T-cell (primary cell): ENCODE measurements at places on chromosomes 11 and 22.

GRCh38 chr22:21941921-21942320 is 10.7 kb downstream of the PPM1F start:
- DNase-seq = no peak

GRCh38 chr11:114050258-114050927 is 9.1 kb upstream of the ZBTB16 start:
- no peak for DNase-seq

DNA sequence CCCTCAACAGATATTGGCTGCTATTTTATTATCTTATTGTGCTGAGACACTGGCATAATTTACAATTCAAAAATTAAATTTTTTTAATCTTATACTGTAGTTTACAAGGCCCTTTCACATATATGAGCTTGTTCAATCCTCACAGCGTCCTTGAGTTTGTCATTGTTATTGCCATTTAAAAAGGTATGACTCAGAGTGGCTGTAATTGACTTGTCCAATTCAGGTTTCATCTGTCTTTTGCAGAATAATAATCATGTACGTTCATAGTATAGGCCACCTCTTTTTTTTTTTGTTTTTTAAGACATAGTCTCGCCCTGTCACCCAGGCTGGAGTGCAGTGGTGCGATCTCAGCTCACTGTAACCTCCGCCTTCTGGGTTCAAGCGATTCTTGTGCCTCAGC is 11.5 kb downstream of the PTPRJ start:
- DNase-seq = no peak

DNA sequence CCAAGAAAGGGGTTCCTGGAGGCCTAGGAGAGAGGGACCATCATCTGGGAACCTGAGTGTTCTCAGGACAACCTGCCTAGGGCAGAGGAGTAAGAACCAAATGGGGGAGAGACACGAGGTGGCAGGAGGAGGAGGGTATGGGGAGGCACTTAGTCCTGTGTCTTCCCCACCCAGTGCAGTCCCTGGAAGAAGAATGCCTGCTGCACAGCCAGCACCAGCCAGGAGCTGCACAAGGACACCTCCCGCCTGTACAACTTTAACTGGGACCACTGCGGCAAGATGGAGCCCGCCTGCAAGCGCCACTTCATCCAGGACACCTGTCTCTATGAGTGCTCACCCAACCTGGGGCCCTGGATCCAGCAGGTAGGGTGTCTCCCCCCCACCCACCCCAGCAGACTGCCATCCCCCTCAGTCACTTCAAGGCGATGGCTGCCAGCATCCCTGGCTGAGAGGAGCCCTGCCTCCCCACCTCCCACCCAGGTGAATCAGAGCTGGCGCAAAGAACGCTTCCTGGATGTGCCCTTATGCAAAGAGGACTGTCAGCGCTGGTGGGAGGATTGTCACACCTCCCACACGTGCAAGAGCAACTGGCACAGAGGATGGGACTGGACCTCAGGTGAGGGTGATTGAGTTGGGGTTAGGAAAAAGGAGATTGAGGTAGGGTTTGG is 3.7 kb upstream of the INPPL1 start:
- no peak for DNase-seq

DNA sequence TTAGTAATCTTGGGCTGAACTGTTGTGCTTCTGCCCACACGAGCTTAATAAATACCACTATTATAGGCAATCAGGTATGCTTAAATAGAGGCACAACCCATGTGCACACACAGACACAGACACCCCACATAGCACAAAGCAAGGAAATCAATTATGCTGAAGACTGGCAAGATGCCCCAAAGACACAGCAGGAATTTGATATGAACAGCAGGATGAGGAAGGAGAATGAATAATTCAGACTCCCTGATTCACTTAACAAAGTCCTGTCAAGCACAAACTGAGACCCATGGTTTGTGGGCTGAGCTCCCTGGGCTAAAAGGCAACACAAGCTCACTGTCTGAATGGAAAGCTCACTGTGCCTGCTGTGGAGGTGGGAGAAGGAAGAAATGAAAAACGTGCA is 42.5 kb downstream of the RBFOX2 start:
- DNase-seq = no peak

DNA sequence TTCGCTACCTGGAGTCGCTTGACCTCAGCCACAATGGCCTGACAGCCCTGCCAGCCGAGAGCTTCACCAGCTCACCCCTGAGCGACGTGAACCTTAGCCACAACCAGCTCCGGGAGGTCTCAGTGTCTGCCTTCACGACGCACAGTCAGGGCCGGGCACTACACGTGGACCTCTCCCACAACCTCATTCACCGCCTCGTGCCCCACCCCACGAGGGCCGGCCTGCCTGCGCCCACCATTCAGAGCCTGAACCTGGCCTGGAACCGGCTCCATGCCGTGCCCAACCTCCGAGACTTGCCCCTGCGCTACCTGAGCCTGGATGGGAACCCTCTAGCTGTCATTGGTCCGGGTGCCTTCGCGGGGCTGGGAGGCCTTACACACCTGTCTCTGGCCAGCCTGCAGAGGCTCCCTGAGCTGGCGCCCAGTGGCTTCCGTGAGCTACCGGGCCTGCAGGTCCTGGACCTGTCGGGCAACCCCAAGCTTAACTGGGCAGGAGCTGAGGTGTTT is 12.8 kb downstream of the TSKU start:
- DNase-seq = no peak

- no peak for DNase-seq
Measured at GRCh38 chr11:86636275-86636674, 36.1 kb downstream of the ME3 start.

DNA sequence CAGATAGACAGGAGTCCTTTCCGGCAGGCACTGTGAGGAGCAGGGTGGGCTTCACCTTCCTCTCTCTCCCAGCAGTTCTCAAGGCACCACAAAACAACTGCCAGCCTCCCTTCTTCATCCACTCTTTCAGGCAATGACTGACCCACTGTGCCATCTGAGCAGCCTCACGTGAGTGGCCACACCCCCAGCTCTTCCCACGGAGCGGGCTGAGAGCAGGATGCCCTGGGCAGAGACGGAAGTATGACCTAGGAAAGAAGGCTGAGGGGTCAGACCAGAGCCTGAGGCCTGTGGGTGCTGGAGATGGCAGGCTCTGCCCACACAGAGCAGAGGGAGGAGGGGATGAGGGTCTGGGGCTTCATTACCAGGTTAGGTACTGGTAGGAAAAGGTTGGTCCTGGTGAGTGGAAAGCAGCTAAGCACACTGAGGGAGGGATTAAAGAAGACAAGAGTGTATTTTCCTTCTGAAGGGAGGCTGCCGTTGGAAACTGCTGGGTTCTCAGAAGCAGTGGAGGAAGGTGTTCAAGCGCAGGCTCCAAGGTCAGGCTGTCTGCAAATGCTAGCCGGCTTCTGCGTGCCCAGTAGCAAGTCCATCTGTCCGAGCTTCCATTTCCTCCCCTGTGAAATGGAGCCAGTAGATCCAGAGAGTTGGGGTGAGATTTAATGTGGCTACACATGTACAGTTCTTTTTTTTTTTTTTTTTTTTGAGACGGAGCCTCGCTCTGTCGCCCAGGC is 4.6 kb downstream of the NLRP6 start:
- DNase-seq = no peak

GRCh38 chr11:46278387-46279125 is 1.1 kb downstream of the CREB3L1 start:
- peak; percentile 28 for DNase-seq

GRCh38 chr22:41816871-41817270 is 16.0 kb upstream of the SREBF2 start:
- DNase-seq = no peak

GRCh38 chr11:121514432-121515334 is 61.9 kb upstream of the SORL1-AS1 start:
- DNase-seq = peak; percentile 26

GRCh38 chr11:9771071-9771511 is 107.2 kb downstream of the SWAP70 start:
- no peak for DNase-seq

DNA sequence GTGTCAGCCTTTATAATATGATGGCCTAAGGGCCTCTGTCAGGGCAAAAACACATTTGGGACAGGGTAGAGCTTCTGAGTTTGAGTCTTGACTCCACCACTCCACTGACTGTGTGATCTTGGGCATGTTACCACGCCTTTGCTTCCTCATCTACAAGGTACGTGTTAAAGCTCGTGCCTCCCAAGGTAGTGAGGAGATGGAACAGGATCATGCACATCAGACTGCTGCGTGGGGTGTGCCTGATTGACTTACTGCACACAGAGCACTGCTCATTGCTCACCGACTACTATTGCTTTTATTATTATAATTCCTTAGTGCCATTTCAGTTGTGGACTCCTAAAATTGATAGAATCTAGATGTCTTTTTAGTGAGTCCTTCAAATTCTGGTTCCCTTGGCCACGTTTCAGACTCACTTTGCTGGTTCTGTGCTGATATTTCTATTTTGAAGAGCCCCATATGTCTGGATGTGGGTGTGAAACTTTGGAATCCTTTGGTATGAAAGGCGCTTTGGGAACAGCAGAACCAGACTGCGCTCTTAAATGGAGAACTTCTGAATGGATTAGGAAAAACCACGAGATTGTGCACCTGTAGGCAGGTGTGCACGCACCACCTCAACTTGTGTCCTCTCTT is 44.1 kb upstream of the RAB1B start:
- DNase-seq = no peak

DNA sequence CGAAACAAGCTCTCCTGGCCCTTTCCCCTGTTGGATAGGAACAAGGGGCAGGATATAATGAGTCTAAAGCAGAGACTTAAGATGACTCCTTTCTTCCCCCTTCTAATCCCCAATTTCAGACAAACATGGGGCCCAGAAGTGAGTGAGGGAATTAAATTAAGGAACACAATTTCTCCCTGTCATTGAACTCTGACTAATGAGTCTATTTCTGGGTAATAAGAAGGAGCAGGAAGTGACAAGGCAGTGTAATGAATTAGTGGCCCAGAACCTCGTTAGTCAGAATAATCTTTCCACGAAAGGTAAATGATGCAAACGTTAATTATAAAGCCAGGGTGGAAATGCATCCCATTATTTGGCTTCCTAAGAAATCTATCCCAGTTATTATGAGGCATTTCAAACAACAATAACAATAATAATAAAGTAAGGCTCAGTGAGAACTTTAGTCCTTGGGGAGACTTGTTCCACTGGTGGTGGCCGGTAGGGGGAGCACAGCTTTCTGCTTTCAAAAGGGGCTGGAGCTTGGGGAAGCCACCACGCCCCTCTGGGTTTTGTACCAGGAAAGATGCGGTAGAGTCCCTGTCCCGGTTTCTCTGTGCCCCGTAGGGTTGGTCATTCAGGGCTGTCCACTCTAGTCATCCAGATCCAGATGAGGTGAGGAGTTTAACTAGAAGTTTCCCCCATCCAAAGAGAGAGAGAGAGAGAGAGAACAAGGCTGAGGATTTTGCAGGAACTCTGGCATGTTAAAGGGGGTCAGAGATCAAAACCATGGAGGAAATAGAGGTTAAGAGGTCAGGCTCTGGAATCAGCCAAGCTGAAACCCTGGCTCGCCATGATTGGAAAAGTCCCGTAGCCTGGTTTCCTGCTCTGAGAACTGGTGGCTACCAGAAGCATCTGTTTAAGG is 298.3 kb downstream of the NTM start:
- no peak for DNase-seq
